Hepatocyte (in vitro differentiated cells): ENCODE measurements at places on chromosomes 12 and 14.

DNA sequence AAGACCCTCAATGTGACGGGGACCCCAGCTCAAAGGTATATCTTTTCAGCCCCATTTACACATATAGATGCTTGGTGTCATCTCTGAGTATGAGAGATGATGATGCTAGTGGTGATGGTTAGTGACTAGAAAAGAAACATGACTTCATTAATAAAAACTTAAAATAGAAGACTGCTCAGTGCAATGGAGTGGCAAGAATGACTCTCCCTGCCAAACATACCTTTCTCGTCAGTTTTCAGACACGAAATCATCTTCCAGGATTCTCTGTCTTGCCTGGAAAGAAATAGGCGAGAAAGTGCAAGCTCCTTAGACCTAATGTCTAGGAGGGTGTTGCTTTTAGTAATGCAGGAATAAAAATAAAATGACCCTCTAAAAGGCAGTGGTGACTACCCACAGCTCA lies 71.7 kb downstream of the TPH2 start:
- H3K4me1 ChIP-seq, result no peaks in the 10 kb centered on the region
- no peak for DNase-seq
- H3K27me3 ChIP-seq, result no peaks in the 10 kb centered on the region
- H3K36me3 ChIP-seq, result no peaks in the 10 kb centered on the region
- no peak overlapping the region for H3K27ac ChIP-seq

GRCh38 chr12:30792648-30793499 lies 38.1 kb upstream of the CAPRIN2 start:
- H3K27ac ChIP-seq, result no peak overlapping the region
- H3K4me3 ChIP-seq, result no peak overlapping the region
- DNase-seq, result no peak
- H3K27me3 ChIP-seq, result peaks cover 2% of the 10 kb centered on the region

DNA sequence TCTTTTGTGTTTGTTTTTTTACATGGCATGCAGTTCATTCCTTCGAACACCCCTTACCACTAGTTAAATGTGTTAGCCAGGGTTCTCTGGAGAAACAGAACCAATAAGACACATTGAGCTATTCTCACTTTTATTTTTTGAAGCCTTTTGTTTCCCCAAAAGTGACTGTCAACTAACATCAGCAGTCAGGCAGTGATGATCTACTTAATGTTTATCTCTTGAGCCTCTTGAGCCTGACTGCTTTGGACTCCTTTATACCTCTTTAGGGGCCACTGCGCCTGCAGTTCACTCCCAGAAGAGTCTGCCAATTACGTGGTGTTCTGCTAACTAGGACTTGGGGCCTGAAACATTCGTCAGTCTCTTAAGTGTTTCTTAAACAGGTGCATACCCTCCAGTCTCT lies 163.7 kb upstream of the FLRT2 start:
- no peak for DNase-seq
- H3K4me1 ChIP-seq, result peaks cover 6% of the 10 kb centered on the region
- H3K36me3 ChIP-seq, result no peaks in the 10 kb centered on the region
- H3K27ac ChIP-seq, result no peak overlapping the region
- no peaks in the 10 kb centered on the region for H3K27me3 ChIP-seq
- no peak overlapping the region for H3K4me3 ChIP-seq

DNA sequence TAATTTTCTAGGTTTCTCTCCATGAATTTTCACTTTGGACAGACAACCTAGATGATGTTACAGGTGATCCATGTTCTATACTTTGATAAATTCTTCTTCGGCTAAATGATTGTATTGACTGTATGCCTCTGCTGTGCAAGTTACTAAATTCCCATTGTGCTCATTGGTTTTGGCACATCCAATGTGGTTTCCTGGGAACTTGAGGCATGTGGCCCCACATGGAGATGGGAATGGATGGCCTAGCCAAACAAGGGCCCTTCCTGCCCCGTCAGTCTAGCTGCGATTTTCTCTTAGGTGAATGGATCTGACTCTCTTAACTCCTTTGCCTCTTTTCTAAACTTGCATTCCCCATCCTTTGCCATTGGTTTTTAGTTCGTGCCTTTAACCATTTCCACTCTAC lies 186.2 kb downstream of the PELI2 start:
- H3K27me3 ChIP-seq, result no peaks in the 10 kb centered on the region
- H3K36me3 ChIP-seq, result no peaks in the 10 kb centered on the region
- no peaks in the 10 kb centered on the region for H3K4me1 ChIP-seq
- DNase-seq, result no peak

DNA sequence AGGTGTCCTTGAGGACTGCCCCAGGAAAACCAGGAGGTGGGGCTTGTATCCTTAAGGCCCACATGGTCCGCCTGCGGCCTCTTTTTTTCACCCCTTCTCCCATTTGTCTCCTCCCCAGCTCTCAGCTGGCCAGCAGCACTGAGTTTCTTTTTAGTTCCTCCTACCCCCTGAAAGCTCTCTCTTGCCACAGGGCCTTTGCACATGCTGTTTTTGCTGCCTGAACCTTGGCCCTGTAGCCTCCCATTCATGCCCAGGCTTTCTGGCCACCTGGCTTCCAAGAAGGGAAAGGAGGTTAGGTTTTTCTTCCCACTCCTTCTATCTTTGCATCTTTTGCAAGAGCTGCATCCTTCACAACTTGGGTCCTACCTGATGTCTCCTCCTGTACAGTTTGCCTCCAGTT lies 358.1 kb downstream of the VRK1 start:
- H3K36me3 ChIP-seq, result no peaks in the 10 kb centered on the region
- H3K27ac ChIP-seq, result no peak overlapping the region
- no peaks in the 10 kb centered on the region for H3K4me1 ChIP-seq
- DNase-seq, result no peak
- peaks cover 5% of the 10 kb centered on the region for H3K27me3 ChIP-seq

GRCh38 chr12:7107636-7108002 lies 1.4 kb downstream of the C1RL start:
- no peaks in the 10 kb centered on the region for H3K36me3 ChIP-seq
- DNase-seq, result no peak
- H3K27ac ChIP-seq, result peak overlapping the region; percentile 100
- no peaks in the 10 kb centered on the region for H3K27me3 ChIP-seq
- H3K4me3 ChIP-seq, result peak overlapping the region; percentile 78

DNA sequence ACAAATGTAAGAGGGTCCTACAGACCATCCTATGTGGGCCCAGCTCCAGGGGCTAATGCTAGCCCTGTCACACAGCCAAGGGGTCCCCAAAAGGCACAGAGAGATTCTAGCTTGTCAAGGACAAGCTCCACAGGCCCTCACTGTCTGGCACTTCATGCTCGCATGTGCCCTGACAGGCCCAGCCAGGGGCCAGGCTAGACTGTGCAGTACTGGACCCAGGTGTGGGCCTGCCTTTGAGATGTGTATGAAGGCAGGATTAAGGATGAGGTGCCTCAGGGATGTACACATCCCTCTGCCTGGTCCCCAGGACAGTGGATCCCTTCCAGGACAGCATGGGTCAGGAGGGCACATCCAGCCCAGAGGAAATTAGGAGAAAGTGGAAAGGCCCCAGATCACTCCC lies 57.8 kb downstream of the VWF start:
- H3K4me3 ChIP-seq, result no peak overlapping the region
- peaks cover 14% of the 10 kb centered on the region for H3K4me1 ChIP-seq
- no peak for DNase-seq
- H3K27ac ChIP-seq, result no peak overlapping the region
- no peaks in the 10 kb centered on the region for H3K36me3 ChIP-seq
- no peaks in the 10 kb centered on the region for H3K27me3 ChIP-seq

DNA sequence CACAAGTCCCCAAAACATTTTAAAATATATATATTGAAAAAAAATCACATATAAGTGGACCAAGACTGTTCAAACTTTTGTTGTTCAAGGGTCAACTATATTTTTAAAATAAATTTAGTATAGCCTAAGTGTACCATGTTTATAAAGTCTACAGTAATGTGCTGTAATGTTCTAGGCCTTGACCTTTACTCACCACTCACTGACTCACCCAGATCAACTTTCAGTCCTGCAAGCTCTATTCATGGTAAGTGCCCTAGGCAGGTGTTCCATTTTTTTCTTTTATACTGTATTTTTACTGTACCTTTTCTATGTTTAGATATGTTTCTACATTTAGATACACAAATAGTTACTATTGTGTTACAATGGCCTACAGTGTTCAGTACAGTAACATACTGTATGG lies 23.4 kb upstream of the TMTC1 start:
- no peak overlapping the region for H3K27ac ChIP-seq
- H3K4me3 ChIP-seq, result no peak overlapping the region
- no peaks in the 10 kb centered on the region for H3K4me1 ChIP-seq
- no peaks in the 10 kb centered on the region for H3K27me3 ChIP-seq
- no peaks in the 10 kb centered on the region for H3K36me3 ChIP-seq

GRCh38 chr14:74892745-74893144 lies 11.0 kb downstream of the DLST start:
- H3K4me1 ChIP-seq, result peaks cover 13% of the 10 kb centered on the region
- H3K4me3 ChIP-seq, result no peak overlapping the region
- no peaks in the 10 kb centered on the region for H3K27me3 ChIP-seq
- DNase-seq, result no peak
- H3K27ac ChIP-seq, result no peak overlapping the region

GRCh38 chr14:76687611-76688382 lies 73.5 kb upstream of the VASH1 start:
- no peaks in the 10 kb centered on the region for H3K36me3 ChIP-seq
- peak; percentile 64 for DNase-seq
- H3K27me3 ChIP-seq, result no peaks in the 10 kb centered on the region
- no peaks in the 10 kb centered on the region for H3K4me1 ChIP-seq
- no peak overlapping the region for H3K27ac ChIP-seq

- DNase-seq, result no peak
- H3K27me3 ChIP-seq, result no peaks in the 10 kb centered on the region
- no peak overlapping the region for H3K27ac ChIP-seq
- no peak overlapping the region for H3K4me3 ChIP-seq
- no peaks in the 10 kb centered on the region for H3K36me3 ChIP-seq
- H3K4me1 ChIP-seq, result no peaks in the 10 kb centered on the region
Observed at GRCh38 chr12:84605983-84606382, 306.6 kb downstream of the SLC6A15 start.

GRCh38 chr12:26701604-26702215 lies 131.3 kb downstream of the ITPR2 start:
- H3K27ac ChIP-seq, result no peak overlapping the region
- H3K4me3 ChIP-seq, result no peak overlapping the region
- peak; percentile 55 for DNase-seq
- H3K4me1 ChIP-seq, result peaks cover 8% of the 10 kb centered on the region
- H3K36me3 ChIP-seq, result no peaks in the 10 kb centered on the region

GRCh38 chr12:48037267-48037915 lies 33.1 kb upstream of the COL2A1 start:
- H3K4me1 ChIP-seq, result peaks cover 17% of the 10 kb centered on the region
- H3K4me3 ChIP-seq, result no peak overlapping the region
- no peaks in the 10 kb centered on the region for H3K27me3 ChIP-seq
- H3K27ac ChIP-seq, result peak overlapping the region; percentile 56
- DNase-seq, result peak; percentile 79

- DNase-seq, result peak; percentile 21
- H3K4me3 ChIP-seq, result no peak overlapping the region
- H3K36me3 ChIP-seq, result no peaks in the 10 kb centered on the region
- H3K27ac ChIP-seq, result no peak overlapping the region
Observed at GRCh38 chr12:47408171-47408871, 297.5 kb downstream of the RPAP3 start.

DNA sequence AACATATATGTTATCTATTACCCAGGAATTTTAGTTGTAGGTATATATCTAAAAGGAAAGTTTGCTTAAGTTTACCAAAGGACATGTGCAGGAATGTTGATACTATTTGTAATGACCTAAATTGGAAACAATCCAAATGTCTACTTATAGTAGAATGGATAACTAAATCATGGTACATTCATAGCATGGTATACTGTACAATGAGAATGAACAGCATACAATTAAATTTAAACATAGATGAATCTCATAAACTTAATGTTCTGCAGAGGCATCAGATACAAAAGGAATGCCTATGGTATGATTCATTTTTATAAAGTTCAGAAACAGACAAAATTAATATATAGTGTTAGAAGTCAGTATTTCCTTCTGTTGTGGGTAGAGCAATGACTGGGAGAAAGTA lies 135.4 kb downstream of the GPHN start:
- H3K27me3 ChIP-seq, result no peaks in the 10 kb centered on the region
- H3K27ac ChIP-seq, result no peak overlapping the region
- H3K4me1 ChIP-seq, result no peaks in the 10 kb centered on the region
- no peak overlapping the region for H3K4me3 ChIP-seq
- no peak for DNase-seq

- peak overlapping the region; percentile 87 for H3K27ac ChIP-seq
- no peaks in the 10 kb centered on the region for H3K4me1 ChIP-seq
- no peaks in the 10 kb centered on the region for H3K27me3 ChIP-seq
- no peaks in the 10 kb centered on the region for H3K36me3 ChIP-seq
- H3K4me3 ChIP-seq, result no peak overlapping the region
Observed at GRCh38 chr14:39376667-39377403, 55.4 kb downstream of the FBXO33 start.

- H3K4me1 ChIP-seq, result peaks cover 17% of the 10 kb centered on the region
- no peak overlapping the region for H3K27ac ChIP-seq
- DNase-seq, result no peak
- H3K4me3 ChIP-seq, result no peak overlapping the region
Observed at GRCh38 chr12:26740991-26741390, 92.0 kb downstream of the ITPR2 start.

DNA sequence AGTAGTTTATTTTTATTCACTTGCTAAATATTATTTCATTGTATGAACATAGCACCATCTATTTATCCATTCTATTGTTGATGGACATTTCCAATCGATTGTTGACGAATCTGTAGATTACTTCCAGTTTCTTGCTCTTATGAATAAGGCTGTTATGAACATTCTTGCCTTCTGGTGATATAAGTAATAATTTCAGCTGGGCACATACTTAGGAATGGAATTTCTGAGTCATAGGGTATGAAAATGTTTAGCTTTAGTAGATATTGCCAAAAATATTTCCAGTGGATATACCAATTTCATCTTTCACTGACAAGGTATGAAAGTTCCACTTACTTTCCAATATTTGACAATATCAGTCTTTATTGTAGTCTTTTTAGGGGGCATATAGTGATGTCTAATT lies 468.5 kb downstream of the ETNK1 start:
- H3K27ac ChIP-seq, result no peak overlapping the region
- DNase-seq, result no peak
- H3K36me3 ChIP-seq, result no peaks in the 10 kb centered on the region
- no peak overlapping the region for H3K4me3 ChIP-seq

- DNase-seq, result no peak
- H3K4me1 ChIP-seq, result no peaks in the 10 kb centered on the region
- H3K27me3 ChIP-seq, result no peaks in the 10 kb centered on the region
- no peak overlapping the region for H3K4me3 ChIP-seq
Observed at GRCh38 chr14:49506650-49507049, 79.5 kb downstream of the RPS29 start.

GRCh38 chr14:72559202-72559601 lies 334.7 kb downstream of the DPF3 start:
- no peak for DNase-seq
- no peak overlapping the region for H3K4me3 ChIP-seq
- no peaks in the 10 kb centered on the region for H3K27me3 ChIP-seq

DNA sequence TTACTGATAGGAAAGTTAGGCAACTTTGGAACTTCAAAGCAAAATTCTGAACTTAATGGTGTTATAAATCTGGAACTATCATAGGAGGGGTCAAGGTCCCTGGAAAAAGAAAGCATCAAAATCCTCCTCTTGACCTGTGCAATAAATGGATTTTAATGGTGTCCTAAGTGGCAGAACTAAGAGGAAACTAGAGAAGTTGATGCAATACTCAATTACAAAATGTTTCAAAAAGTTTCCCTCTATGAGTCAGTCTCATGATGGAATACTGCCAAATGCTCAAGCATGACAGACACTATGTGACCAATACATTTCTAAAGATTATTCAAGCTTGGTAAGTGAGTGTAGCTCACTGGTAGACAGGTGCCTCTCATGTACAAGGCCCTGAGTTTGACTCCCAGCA lies 47.7 kb upstream of the ERGIC2 start:
- H3K4me3 ChIP-seq, result no peak overlapping the region
- H3K27me3 ChIP-seq, result no peaks in the 10 kb centered on the region
- H3K4me1 ChIP-seq, result no peaks in the 10 kb centered on the region
